ENCODE measurements at places on chromosomes 3 and 15. TPM values are rescaled to one million over a fixed set of nuclear protein-coding genes. Genes with fewer than 3 reads are reported as not detected.

SLC12A1 gene
- total RNA-seq = not detected

DNA sequence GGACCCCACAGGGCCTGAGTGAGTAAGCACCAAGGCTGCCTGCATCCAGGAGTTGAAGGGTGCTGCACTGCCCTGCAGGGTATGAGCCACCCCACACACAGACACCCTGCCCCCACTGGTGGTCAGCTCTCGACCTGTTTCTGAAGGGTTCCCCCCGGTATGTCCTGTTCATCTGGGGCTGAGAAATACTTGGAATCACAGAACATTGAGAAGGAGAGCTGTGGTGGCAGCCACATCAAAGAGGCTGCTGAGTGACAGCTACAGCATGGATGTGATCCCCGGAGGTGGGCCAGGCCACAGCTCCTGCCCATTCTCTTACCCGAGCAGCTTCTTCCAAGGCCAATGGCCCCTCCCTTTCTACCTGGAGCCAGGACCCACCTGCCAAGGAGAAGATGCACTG lies 66.4 kb upstream of the PLXNA1 start:
- DNase-seq = no peak

GASK1A gene
- not detected for total RNA-seq

DNA sequence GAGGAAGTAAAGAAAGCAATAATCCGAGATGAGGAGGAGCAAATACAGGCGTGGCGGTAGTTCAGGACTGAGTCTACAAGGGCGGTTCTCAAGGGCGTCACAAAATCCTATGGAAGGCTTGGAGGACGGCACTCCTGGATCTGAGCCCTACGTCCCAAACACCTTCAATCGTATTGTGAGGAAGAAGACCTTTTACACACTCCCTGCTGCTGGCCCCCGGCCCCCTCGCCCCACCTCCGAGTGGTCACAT lies 747 bp downstream of the PLD1 start:
- peak; percentile 91 for DNase-seq

All from Caki2 (cell line).